Activated T-helper 1 cell treated with anti-CD3 and anti-CD28 coated beads, Interleukin-12 subunit alpha, Interleukin-12 subunit beta, Interleukin-2, Interleukin-4 antibody, amounts not matched to agents 30 ng/mL and 10 ng/mL and 1 ng/mL, durations not matched to agents 14 hours and 24 hours and 36 hours (primary cell): ENCODE measurements at places on chromosomes 3 and 15. TPM values are rescaled to one million over a fixed set of nuclear protein-coding genes. Genes with fewer than 3 reads are reported as not detected.

PLD1 gene
- total RNA-seq = 0.15 and 0.29 TPM in 2 replicates

PIGBOS1 gene
- total RNA-seq = 10.3 and 11.8 TPM in 2 replicates

- H3K27me3 ChIP-seq = peaks cover 3% of the 10 kb centered on the region
- no peaks in the 10 kb centered on the region for H3K36me3 ChIP-seq
- no peak overlapping the region for H3K27ac ChIP-seq
- DNase-seq = no peak
- H3K4me1 ChIP-seq = peaks cover 8% of the 10 kb centered on the region
- no peak overlapping the region for H3K4me3 ChIP-seq
Observed at GRCh38 chr15:59694779-59695178, 5.7 kb upstream of the BNIP2 start.

DNA sequence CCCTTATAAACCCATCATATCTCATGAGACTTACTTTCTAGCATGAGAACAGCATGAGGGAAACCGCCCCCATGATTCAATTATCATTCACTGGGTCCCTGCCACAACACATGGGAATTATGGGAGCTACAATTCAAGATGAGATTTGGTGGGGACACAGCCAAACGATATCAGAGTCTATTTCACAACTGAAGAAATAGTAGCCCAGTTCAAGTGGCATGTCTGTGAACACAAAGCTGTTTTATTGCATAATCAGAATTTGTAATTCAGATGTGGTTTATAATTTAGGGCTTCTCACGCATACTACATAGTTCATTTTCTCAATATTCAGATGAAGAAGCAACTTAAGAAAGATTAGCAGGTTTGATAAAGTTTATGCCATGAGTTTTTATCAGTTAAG, 1188.0 kb upstream of the ALCAM start:
- no peak overlapping the region for H3K27ac ChIP-seq
- H3K4me3 ChIP-seq = no peak overlapping the region
- no peaks in the 10 kb centered on the region for H3K36me3 ChIP-seq
- no peaks in the 10 kb centered on the region for H3K27me3 ChIP-seq
- no peak for DNase-seq

DNA sequence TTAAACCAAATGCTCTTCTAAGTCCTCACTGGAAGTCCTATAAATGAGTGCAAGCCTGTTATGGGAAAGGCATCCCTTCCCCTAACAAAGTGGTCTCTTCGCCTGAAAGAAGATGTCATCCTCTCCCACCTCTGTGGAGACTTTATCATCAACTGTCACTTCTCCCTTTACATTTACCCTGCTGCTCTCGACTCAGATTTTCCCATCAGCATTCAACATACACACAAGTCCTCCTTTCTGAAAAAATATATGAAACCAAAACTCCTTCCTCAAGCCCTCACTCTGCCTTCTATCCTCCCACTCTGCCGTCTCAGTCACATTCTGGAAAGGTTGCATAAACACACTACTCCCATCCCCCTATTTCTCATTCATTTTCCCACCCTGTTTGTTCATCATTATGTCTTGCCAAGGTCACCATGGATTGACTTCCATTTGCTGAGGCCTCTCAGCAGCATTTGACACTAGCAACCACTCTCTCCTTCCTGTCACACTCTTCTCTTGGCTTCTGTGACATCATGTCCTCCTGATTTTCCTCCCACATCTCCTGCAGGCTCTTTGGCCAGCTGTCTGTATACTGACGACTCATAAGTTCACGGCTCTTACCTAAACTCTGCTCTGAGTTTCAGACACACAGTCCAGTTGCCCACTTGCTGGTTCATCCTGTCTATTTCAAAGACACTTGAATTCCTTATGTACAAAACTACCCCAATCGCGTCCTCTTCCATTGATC, 70.3 kb upstream of the SMAD3 start:
- DNase-seq = no peak
- H3K4me3 ChIP-seq = no peak overlapping the region
- no peaks in the 10 kb centered on the region for H3K4me1 ChIP-seq
- peaks cover 18% of the 10 kb centered on the region for H3K27me3 ChIP-seq
- H3K36me3 ChIP-seq = peaks cover 2% of the 10 kb centered on the region

DNA sequence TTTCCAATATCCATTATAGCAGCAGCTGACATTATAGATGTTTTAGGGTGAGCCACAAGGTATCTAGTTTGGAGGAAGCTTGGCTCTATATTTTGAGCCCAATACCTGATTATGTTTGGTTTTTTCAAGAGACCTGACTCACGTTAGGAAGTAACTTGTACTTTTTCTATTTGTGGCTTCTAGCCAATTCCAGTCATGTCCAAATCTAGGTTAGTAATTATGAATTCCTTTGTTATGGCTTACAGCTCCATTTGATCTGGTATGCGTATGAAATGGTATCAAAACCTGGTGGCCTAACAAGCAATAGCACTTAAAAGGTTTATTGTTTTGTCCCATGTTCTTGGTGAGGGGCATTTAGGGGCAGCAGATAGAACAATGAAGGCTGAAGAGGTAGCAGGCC, 115.9 kb downstream of the TOP2B start:
- H3K4me3 ChIP-seq = no peak overlapping the region
- H3K36me3 ChIP-seq = no peaks in the 10 kb centered on the region
- DNase-seq = no peak
- H3K27ac ChIP-seq = no peak overlapping the region
- no peaks in the 10 kb centered on the region for H3K4me1 ChIP-seq
- H3K27me3 ChIP-seq = peaks cover 4% of the 10 kb centered on the region
